ENCODE measurements at places on chromosomes 2 and 18.

GRCh38 chr2:145685383-145686050 is 1165.6 kb upstream of the ZEB2 start:
- no peaks in the 10 kb centered on the region for H3K27me3 ChIP-seq
- H3K4me3 ChIP-seq: no peak overlapping the region
- H3K27ac ChIP-seq: no peak overlapping the region
- DNase-seq: no peak

- H3K4me1 ChIP-seq: no peaks in the 10 kb centered on the region
- no peak for DNase-seq
- no peaks in the 10 kb centered on the region for H3K36me3 ChIP-seq
- no peaks in the 10 kb centered on the region for H3K27me3 ChIP-seq
Observed at GRCh38 chr18:52451851-52452250, 111.9 kb downstream of the DCC start.

DNA sequence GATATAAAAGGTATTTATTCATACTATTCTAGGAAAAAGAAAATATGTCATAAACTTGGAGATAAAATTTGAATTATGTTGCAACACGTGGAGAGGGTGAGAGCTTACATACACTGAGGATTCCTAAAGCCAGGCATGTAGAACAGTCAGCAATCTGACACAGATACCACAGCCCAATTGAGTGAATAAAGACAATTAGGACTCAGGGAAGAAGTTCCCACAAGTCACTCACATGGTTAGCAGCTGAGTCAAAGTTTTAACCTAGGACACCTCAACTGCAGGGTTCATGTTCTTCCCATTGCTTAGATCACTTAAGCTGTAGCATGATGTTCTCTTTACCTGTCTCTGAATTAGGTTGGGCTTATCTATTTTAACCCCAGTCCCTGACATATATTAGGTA is 189.5 kb downstream of the CMPK2 start:
- no peaks in the 10 kb centered on the region for H3K36me3 ChIP-seq
- no peaks in the 10 kb centered on the region for H3K27me3 ChIP-seq
- H3K27ac ChIP-seq: no peak overlapping the region

- no peak overlapping the region for H3K4me3 ChIP-seq
- H3K4me1 ChIP-seq: no peaks in the 10 kb centered on the region
- DNase-seq: no peak
- no peak overlapping the region for H3K27ac ChIP-seq
- H3K27me3 ChIP-seq: no peaks in the 10 kb centered on the region
Observed at GRCh38 chr2:75284345-75284744, 85.0 kb upstream of the TACR1 start.

GRCh38 chr2:51000849-51001617 is 30.9 kb downstream of the NRXN1 start:
- H3K4me3 ChIP-seq: no peak overlapping the region
- no peaks in the 10 kb centered on the region for H3K36me3 ChIP-seq
- H3K27me3 ChIP-seq: no peaks in the 10 kb centered on the region
- H3K27ac ChIP-seq: no peak overlapping the region

Measured in kidney (tissue), 22 donors.